NCI-H1436 treated with DMSO at 0.1 percent for 48 hours (cell line): ENCODE measurements at places on chromosomes 3 and 15.

DNA sequence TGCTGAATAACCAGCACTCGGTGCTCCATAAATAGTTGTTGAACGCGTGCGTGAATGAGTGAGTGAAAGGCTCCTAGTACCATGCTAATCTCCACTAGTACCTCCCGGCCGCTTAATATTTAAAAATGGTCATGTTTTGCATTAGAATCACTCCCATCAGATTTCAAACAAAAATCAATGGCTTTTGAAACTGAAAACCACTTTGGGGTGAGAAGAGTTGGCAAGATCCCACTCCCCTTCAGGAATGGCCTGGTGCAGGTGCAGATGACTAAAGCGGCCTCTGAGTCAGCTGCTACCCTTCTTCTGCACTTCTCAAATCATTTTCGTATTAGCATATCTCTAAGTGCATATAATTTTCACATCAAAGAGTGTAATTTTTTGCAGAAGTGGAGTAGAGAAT is 425.3 kb upstream of the PROK2 start:
- DNase-seq: no peak

DNA sequence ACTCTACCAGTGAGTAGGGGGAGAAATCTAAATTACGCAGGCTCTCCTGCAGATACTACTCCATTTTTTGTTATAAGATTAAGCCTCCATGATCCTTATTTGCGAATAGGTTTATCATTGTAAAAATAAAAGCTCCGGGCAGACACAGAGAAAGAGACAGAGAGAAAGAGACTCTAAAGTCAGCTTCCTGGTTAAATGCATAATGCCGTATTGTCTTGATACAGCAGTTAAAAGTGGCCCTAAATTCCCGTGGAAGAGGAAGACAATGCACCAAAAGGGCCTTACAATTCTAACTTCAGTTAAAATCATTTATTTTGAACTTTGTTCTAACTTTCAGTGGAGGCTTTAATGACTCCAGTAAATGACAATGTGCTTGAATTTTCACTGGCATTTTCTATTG is 98.3 kb downstream of the SLC9A9 start:
- no peak for DNase-seq

GRCh38 chr3:141044695-141045641 is 6.2 kb upstream of the SPSB4 start:
- no peak for DNase-seq

GRCh38 chr15:90650117-90650955 is 66.8 kb upstream of the BLM start:
- DNase-seq: no peak

DNA sequence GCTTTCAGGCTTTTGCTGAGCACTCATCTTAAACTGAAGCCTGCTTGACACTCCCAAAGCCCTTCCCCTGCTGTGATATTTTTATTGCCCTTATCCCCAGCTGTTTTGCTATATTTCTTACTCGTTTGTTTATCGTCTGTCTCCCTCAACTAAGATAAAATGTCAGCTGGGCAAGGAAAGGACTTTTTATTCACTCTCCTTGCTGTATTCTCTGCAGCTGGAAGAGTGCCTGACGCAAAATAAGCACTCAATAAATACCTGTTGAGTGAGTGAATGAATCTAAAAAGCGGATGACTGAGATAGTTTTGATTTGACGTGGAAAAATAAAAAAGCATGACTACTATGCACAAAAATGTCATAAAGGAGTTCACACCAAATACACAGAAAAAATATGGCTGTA is 84.8 kb upstream of the POMGNT2 start:
- DNase-seq: no peak

DNA sequence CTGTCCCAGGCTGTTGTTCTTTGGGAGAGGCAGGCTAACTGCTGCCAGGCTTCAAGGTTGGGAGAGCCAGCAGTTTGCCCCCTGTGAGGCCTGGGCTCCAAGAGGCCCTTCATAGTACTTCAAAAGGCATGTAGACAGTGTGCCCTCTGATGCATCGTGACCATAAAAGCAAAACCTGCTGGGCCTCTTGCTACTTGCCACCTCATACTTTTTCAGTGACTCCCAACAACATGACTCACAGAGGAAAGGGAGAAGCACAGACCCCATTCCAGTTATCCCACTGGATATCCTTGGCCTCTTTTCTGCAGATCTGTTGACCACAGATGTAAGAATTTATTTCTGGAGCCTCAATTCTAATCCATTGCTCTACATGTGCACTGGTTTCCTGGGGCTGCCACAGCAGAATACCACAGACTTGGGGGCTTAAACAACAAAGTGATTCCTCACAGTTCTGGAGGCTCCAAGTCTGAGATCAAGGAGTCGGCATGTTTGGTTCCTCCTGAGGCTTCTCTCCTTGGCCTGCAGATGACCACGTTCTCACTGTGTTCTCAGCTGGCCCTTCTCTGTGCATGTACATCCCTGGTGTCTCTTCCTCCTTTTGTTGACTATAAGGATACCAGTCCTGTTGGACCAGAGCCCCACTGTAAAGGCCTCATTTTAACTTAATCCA is 8.9 kb upstream of the NSMCE3 start:
- DNase-seq: no peak

GRCh38 chr3:134325061-134325705 is 49.1 kb downstream of the AMOTL2 start:
- no peak for DNase-seq

- no peak for DNase-seq
These were observed 25.0 kb downstream of the SLC7A14 start for GRCh38 chr3:170560717-170561382.

GRCh38 chr3:128455786-128456748 is 10.6 kb downstream of the DNAJB8 start:
- DNase-seq: no peak

GRCh38 chr3:8256441-8257071 is 245.1 kb upstream of the LMCD1 start:
- DNase-seq: no peak

GRCh38 chr3:175258763-175259162 is 399.6 kb downstream of the NAALADL2 start:
- DNase-seq: no peak

GRCh38 chr15:41562784-41563198 is 3.8 kb downstream of the TYRO3 start:
- DNase-seq: no peak

- DNase-seq: no peak
These were observed 32.6 kb downstream of the HHLA2 start for GRCh38 chr3:108328821-108329486.

- no peak for DNase-seq
These were observed 42.1 kb downstream of the VGLL3 start for GRCh38 chr3:86948822-86949221.

DNA sequence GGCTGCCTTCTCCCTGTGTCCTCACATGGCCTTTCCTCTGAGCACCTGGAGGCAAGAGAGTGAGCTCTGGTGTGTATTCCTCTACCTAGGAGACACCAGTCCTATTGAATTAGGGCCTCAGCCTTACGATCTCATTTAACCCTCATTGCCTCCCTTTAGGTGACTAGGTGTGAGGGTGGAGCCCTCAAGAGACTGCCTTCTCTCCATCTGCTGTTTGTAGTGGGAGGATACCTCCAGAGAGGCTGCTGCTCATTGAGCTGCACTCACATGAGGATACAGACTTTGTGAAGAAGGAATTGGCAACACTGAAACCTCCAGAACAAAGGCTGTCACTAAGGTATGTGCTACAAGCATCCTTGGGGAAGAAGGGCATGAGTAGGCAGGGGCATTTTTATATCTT is at the start of gene CCR8:
CCR8 (plus strand) TSS at position 217 of the 400 bp plus-strand sequence. CDS start 2,623 bp downstream, outside the sequence.
- no peak for DNase-seq

GRCh38 chr3:116872688-116873087 is 163.1 kb downstream of the TUSC7 start:
- no peak for DNase-seq

- DNase-seq: no peak
These were observed 127.0 kb upstream of the ROBO2 start for GRCh38 chr3:76912841-76913383.

GRCh38 chr15:86014016-86014415 is 65.7 kb upstream of the AGBL1 start:
- DNase-seq: no peak

GRCh38 chr3:133457025-133457424 is 57.2 kb downstream of the BFSP2 start:
- no peak for DNase-seq

GRCh38 chr3:155869691-155870090 is 759 bp upstream of the GMPS start:
- no peak for DNase-seq
